ENCODE measurements at places on chromosomes 13 and 19.

GRCh38 chr13:39676315-39676876 is 20.9 kb downstream of the COG6 start:
- DNase-seq: peak; percentile 68

GRCh38 chr19:21134934-21135366 is 6.9 kb upstream of the ZNF431 start:
- no peak for DNase-seq

DNA sequence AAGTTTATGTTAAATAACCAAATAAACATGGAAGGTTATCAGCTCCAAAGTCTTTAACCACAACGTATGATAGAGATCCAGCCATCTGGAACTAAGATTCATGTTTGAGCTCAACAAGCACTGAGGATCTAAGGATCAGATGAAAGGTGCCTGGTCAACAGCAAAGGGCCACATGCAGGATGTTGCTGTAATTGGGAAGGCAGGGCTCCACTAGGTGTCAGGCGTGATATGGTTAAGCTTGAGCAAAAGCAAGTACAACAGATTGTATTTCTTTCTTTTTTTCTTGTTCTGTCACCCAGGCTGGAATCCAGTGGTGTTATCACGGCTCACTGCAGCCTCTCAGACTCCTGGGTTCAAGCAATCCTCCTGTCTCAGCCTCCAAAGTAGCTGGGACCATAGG is 12.0 kb downstream of the EBPL start:
- DNase-seq: no peak

- no peak for DNase-seq
Measured at GRCh38 chr13:106911627-106912026, 343.7 kb upstream of the ARGLU1 start.

DNA sequence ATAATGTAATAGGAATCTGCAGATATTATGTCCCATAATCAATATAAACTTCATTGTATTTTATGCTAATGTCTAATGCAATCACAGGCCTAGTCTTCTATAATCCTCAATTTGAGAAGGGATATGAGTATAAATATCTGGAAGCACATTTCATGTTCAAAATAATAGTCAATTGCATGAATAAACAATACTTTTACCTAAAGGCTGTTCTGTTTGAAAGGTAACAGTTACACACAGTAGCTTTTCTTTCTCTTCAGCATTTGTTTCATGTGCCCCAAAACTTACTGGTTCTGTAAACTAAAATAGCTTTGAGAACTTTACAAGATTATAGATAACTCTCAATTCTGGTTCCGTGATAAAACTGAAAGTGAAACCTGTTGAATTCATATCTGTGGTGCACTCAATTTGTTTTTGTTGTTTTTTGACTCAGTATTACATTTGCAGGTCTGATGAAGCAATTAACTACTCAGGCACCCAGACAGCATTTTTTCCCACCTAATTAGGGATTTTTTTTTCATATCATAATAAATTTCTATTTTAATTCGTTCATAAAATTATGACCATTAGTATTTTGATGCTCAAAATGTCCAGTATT is 1193.8 kb downstream of the SLITRK1 start:
- no peak for DNase-seq

- DNase-seq: no peak
Measured at GRCh38 chr13:48801255-48801654, 147.5 kb downstream of the CYSLTR2 start.
